ENCODE measurements at places on chromosomes 5 and 9.

DNA sequence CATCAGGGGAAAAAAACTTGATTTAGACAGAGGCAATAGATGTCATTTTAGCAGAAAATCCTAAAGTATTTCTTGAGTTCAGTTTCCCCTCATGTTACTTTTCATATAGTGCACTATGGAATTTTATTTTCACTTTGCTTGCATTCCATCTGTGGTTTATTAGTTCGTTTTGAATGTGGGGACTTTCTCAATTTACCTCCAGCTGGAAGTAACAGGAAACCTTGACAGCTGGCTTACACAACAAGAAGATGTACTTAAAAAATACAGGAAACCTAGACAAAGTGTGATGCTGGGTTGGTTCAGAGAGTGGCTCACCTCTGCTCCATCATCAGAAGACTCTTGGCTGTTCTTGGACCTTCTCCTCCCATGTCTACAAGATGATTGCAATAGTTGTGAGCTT lies 567.0 kb downstream of the CETN3 start:
- DNase-seq, result no peak

DNA sequence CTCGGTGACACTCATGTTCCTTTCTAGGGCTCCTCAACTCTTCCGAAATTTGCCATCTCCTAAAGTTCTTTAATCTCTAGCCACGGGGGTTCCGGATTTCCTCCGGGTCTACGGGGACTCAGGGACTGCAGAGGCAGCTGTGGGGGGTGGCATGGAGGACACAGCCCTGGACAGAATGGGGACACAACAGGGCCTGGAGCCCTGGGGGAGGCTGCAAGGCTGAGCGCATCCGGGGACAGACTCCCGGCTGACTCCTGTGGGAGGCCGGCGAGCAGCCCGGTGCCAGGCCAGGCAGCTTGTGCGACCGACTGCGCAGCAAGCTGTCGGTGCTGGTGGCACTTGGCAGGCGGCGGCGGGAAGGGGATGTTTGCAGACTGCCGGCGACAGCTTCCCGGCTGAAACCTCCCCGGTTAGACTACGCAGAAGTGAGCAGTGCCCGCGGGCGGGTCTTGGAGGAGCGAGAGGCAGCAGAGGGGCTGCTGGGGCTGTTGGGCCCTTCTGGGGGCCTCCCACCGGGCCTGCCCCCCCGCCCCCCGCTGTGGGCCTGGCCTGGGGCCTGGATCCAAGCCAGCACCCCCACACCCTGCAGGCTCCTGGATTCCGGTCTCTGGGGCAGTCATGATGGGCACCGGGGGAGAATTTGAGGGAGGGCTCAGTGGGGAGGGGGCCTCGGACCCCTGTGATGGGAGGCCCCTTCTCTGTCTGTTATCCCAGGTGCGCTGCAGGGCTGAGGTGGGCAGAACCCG lies 28.7 kb upstream of the UBAC1 start:
- no peak for DNase-seq

GRCh38 chr5:103927739-103928138 lies 365.1 kb upstream of the NUDT12 start:
- no peak for DNase-seq

GRCh38 chr9:25648116-25648515 lies 30.1 kb downstream of the TUSC1 start:
- no peak for DNase-seq

DNA sequence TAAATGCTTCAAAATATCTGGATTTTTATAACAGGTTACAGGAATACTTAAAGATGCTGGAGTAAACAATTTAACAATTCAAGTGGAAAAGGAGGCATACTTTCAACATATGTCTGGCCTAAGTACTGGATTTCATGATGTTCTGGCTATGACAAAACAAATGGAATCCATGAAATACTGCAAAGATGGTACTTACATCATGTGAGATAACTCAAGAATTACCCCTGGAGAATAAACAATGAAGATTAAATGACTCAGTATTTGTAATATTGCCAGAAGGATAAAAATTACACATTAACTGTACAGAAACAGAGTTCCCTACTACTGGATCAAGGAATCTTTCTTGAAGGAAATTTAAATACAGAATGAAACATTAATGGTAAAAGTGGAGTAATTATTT lies 35.6 kb downstream of the SLC30A5 start:
- no peak for DNase-seq

GRCh38 chr5:89213573-89213972 lies 330.6 kb upstream of the MEF2C start:
- DNase-seq, result no peak

GRCh38 chr5:124238350-124238749 lies 508.1 kb downstream of the ZNF608 start:
- no peak for DNase-seq

GRCh38 chr5:78334811-78335210 lies 25.6 kb upstream of the SCAMP1 start:
- DNase-seq, result no peak

DNA sequence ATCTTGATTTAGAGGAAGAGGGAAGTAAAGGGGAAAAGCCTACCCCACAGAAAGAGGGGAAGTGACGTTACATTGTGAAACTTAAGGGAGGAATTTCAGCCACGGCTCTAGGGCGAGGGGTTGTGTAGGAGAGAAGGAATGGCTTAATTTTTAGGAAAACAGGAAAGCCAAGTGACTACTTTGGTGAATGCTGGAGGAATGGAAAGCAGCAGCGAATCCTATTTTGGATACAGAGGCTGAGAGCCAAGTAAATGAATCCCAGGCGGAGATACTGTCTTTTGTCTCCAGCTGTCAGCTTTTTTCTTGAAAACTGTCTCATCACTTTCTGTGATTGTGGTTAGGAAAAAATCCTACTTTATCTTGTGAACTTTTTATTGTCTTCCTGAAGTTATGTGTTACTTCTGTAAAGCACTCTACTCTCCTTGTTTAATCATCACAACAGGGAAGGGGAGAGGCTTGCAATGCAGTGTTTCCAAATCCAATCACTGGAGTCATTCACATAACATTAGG lies 188.4 kb downstream of the TSSK1B start:
- DNase-seq, result peak; percentile 29

GRCh38 chr5:16726538-16726946 lies 109.7 kb upstream of the RETREG1 start:
- no peak for DNase-seq

DNA sequence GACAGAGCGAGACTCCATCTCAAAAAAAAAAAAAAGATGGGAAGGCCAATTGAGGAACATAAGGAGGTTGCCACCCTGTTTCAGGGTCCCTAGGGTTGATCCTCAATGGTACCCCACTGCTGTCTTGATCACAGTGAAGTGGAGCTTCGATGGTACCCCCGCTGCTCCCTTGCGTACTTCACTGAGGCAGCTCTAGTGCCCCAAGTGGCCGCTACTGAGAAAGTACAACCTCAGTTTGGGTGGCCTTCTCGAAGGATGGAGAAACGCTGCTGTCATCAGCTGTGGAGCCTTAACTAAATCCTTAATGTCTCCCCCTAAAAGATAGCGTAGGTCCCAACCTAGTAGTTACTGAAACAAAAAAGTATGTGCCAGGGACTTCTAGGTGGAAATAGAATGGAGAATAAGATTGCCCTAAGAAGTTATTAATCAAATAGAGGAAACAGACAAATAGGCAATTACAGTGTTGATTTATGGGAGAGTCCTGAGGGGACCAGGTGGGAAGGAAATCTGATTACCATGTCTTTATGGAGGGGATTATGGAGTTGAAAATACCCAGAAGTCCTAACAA lies 6.3 kb downstream of the TESK1 start:
- DNase-seq, result peak; percentile 17

DNA sequence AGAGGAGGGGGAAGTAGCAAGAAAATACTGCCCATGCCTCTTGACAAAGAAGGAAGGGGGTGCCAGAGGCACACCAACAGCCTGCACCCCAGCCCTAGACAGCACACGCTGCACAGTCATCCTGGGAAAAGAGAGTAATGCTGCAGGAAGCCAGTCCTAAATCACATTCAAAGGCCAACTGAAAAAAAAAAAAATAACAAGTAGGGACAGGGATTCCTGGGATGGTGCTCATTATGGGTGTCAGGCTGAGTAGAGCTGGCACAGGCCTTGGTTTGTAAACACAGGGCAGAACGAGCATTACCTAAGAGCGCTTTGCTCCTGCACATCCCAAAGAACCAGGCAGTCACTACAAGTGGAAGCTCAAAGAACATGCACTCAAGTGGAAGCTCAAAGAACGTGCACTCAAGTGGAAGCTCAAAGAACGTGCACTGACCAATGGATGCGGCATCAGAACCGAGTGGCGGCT lies 7.8 kb downstream of the RAPGEF1 start:
- DNase-seq, result no peak

DNA sequence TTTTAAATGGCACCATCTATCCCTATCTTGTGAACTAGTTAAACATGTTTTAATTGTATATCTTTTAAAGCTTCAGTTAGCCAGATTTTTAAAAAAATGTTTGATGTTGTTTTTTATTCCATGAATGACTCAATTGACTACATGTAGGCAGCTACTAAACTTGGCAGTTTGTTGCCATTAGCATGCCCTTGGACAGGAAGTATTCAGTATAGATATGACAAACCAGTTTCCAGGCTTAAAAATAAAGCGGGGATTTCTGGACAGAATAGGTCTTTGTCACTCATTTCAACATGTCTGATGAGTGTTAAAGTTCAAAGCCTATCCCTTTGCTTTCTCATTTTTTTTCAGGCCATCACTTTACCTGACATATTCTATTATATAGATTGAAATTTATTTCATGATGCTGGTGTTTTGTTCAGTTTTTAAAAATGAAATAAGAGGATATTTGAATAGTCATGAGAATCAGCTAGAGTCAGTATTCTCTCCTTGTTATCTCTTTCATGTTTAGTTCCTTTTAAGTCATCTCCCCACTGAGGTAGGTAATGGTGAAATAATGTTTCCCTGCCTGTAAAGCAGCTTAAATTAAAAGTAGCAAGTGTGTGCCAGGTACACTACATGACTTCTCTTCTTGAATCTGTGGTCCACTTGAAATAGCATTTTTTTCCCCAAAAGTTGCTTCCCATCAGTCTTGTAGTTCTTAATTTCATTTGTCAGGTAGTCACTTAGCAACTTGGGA lies 11.9 kb downstream of the TNFAIP8 start:
- no peak for DNase-seq

GRCh38 chr9:110179734-110180133 lies 28.2 kb downstream of the C9orf152 start:
- peak; percentile 41 for DNase-seq

GRCh38 chr9:108412755-108413154 lies 443.0 kb downstream of the ACTL7B start:
- no peak for DNase-seq

- no peak for DNase-seq
Observed at GRCh38 chr9:15121630-15122029, 185.4 kb downstream of the TTC39B start.

GRCh38 chr9:133932181-133932580 lies 59.9 kb downstream of the VAV2 start:
- DNase-seq, result no peak

GRCh38 chr5:11415751-11416150 lies 488.5 kb downstream of the CTNND2 start:
- DNase-seq, result no peak

- no peak for DNase-seq
Observed at GRCh38 chr9:137610944-137611343, 5.5 kb downstream of the ARRDC1 start.

GRCh38 chr9:79524266-79524665 lies 47.5 kb upstream of the TLE4 start:
- no peak for DNase-seq

All from AML-193 (cell line).